ENCODE measurements at places on chromosomes 3 and 15. TPM values are rescaled to one million over a fixed set of nuclear protein-coding genes. Genes with fewer than 3 reads are reported as not detected.

- peak; percentile 65 for DNase-seq
Measured at GRCh38 chr3:152299249-152299976, 30.7 kb downstream of the MBNL1 start.

DNA sequence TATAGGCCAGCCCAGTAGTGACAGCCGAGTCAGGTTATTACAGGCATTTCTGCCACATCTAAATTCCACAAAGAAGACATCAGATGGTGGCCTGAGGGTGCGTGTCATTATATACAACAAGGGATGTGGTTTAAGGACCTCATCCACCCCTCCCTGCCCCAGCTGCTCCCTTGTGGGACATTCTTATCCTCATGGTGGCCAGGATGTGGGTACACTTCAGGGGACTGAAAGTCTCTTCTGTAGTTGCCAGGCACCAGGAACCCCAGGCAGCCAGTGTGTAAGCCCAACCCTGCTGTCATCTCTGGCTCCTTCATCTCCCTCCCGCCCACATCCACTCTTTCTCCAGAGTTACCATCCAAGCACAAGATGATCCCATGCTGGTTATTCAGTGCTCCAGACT lies 224.9 kb upstream of the TOPAZ1 start:
- no peak for DNase-seq

DNA sequence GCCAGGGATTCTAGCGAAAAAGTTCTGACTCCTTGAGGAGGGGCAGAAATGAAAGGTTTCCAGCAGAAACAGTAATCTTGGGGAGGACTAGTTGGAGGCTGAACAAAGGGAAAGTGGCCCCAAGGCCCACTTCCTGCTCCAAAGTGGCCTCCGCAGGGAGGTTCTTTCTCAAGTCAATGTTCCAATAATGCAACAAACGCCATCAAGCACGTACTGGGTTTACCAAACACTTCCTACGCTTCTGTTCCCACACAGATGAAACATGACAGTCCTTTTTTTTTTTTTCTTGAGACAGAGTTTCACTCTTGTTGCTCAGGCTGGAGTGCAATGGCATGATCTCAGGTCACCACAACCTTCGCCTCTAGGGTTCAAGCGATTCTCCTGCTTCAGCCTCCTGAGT lies 9.6 kb upstream of the RCCD1 start:
- no peak for DNase-seq

DNA sequence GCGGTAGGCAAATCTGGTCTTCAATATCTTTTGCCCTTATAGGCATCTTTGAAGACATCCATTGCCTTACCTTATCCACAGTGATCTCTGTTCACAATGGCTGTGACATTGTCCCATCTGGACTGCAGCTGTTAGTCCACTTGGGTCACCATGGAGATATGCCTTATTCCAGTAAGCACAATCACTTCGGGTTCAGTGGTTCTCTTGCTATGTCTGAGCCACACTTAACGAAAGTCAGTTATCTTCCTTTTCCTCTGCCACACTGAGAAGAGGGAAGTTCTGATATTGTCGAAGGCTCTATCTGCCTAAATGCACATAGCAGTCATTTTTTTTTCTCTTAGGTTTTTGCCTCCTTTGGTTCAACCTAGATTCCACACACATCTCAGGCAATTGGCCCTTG lies 119.0 kb upstream of the SATB1 start:
- DNase-seq: no peak

DNA sequence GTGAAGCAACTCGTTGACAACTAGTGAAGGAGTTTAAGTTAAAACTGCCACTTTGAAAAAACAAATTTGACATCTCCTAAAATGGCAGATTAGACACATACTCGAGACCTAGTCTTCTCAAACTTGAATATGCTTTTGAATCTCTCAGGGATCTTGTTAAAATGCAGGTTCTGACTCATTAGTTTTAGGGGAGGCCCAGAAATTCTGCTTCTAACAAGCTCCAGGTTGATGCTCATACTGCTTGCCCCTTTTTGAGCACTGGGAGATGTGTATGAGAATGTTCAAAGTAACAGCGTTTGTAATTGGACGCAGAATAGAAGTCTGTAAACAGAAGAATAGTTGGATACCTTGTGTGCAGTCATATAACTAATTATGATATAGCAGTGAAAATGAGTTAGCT lies 1.6 kb downstream of the C3orf38 start:
- DNase-seq: peak; percentile 53

The TMEM158 gene
- 24.4 TPM for total RNA-seq

GRCh38 chr3:134911586-134912548 lies 116.8 kb downstream of the EPHB1 start:
- no peak for DNase-seq

GRCh38 chr3:16866571-16866970 lies 18.2 kb upstream of the PLCL2 start:
- DNase-seq: peak; percentile 69

DNA sequence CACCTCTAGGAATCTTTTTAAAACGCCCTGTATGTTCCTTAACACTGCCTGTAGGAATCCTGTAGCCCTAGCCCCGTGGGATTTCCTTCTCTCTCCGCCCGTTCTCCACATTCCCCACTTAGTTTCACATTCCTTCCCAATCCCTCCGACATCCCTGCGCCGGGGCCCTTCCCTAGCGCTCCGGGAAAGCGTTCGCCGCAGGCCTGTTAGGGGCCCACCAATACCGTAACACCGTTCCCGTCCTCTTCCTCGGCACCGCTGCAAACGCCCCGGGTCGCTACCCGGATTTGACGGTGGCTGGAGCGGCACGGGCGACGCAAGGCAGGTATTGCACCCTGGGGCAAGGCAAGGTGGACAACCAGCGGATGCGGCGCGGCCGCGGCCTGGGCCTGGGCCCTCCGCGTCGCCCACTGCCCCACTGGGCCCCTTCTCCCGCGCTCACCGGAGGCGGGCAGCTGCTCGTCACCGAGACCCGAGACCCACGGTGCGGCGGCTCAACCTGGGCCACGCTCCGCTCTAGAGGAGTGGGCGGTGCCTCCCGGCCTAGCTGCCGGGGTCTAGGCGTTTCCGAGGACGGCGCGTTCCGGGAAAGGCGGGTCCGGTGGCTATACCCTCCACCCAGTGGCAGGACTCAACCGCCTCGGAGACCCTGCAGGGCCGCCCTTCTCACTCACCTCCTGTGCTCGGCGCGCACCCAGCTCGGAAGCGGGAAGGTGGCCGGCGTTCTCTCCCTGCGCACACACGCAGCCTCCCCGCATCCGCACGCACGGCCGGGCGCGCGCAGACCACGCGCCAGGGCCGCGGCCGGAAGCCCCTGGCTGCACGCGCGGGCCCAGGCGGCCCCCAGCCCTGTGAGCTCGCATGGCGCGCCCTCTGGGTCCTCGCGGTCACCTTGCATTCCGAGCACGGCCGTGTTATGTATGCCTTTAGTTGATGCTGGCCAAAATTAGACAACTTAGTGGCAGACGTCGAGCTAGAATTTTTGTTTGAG lies at the start of gene B3GALNT1:
TSS of gene B3GALNT1 (minus strand) at position 789 of the 991 bp plus-strand sequence. CDS start 18,595 bp downstream, outside the sequence.
- DNase-seq: peak; percentile 56

DNA sequence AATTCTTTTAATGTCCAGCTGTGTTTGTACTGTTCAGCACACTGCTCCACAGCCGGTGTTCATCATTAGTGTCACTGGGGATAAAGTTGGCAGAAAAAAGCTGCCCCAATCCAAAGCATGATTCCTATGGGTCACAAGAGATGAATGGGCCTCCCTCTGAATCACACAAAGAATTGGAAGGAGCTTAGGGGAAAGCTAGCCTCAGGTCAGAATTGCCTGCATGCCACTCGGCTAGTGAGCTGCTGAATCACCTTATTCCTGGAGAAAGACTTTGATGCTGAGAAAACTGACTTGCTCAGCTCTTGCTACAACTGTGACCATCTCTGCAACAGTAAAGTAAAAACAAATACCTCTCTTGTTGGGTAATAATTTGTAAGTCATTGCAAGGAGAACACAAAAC lies 3.5 kb downstream of the CCK start:
- DNase-seq: peak; percentile 94

The NAALADL2 gene
- 81.0 TPM for total RNA-seq

DNA sequence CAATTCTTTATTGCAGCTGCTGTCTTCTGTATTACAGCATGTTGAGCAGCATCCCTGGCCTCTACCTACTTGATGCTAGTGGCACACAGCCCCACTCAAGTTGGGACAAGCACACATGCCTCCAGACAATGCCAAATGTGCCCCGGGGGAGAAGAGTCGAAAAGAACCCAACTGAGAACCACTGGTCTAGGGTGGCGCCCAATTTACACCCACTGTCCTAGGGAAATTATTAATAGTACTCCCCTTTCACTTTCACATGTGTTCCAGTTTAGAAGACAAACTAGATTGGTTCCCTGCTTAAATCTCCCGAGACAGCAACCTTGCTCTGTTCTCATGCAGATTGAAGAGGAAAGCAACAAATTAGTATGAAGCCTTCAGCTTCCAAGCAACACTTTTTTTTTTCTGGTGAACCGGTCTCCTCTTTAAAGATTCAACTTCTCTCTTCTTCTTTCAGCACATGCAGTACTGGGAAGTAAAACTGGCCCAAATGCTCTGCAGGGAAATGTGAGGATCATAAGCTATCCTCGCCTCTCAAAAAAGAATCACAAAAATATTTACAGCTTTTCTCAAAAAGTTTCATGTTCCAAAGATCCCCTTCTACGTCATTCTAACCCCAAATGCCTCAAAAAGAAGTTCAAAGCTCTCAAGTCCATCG lies 823.9 kb upstream of the CFAP20DC start:
- DNase-seq: no peak

The ERC2 gene
- not detected for total RNA-seq

DNA sequence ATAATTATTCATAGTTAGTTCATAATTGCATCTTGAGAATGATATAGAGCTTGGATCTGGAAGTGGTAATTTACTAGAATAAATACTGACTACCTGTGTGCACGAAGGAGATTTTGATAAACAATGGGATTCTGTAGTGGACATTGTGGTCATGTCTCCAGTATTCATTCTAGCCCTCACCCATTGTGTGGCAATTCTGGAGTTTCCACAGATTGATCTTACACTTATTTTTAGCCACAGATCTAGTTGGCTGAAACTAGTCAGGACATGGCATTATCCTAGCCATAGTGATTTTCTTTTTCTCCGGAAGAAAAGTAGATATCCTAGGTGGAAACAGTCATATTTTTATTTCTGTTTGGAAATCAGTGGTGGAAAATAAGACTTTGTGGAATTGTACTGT lies 833.1 kb downstream of the NAALADL2 start:
- no peak for DNase-seq

- peak; percentile 67 for DNase-seq
Measured at GRCh38 chr3:194489736-194490612, 3.2 kb upstream of the ATP13A3 start.

The DUOXA2 gene
- not detected for total RNA-seq

DNA sequence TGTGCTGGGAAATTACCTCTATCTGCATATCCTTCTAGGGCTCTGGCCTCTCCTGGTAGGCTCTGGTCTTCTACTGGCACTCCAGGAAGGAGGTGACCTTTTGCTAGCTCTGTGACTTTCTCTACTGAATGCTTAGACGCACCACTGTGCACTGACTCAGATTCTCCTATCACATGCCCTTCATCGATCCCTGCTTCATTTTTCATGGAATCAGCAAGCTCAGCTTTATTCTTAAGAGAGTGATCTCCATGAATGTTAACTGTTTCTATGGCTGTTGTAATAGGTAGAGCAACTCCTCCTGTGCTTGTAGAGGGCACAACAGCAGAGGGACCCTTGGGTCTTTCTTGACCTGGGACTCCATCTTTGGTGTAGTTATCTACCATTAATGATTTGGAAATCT lies 106.6 kb downstream of the MAP4 start:
- no peak for DNase-seq

DNA sequence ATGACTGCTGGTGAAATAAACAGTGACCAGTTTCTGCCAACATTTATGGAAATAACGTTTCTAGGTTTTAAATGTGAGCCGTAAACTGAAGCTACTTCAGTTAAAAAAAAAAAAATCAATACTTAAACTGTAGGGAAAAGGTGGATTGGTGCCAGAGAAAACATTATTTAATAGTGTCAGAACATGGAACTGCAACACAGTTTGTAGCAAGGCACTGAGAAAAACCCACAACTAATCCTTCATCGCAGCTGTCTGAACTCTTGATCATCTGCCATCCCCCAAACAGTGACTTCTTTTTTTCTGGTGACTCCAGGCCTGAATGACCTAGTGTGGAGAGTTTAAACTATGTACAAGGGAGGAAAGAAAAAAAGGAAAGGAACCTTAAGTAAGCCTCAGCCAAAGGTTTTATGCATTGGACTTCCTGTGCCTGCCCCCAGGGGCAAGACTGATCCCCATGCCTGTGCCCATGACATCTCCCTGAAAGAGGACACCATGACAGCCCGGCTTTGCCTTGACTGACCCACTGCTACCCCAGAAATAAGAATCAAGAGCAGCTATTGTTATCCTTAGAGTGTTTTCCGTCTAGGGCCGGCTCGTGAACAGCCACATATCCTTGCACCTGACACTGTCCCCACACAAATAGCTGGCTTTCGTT lies 33.1 kb downstream of the CRTAP start:
- DNase-seq: peak; percentile 32

- DNase-seq: peak; percentile 14
Measured at GRCh38 chr3:169390271-169390670, 273.2 kb downstream of the MECOM start.

The CNTN4 gene
- total RNA-seq: not detected

GRCh38 chr3:44235604-44236484 lies 5.8 kb upstream of the TOPAZ1 start:
- peak; percentile 92 for DNase-seq

DNA sequence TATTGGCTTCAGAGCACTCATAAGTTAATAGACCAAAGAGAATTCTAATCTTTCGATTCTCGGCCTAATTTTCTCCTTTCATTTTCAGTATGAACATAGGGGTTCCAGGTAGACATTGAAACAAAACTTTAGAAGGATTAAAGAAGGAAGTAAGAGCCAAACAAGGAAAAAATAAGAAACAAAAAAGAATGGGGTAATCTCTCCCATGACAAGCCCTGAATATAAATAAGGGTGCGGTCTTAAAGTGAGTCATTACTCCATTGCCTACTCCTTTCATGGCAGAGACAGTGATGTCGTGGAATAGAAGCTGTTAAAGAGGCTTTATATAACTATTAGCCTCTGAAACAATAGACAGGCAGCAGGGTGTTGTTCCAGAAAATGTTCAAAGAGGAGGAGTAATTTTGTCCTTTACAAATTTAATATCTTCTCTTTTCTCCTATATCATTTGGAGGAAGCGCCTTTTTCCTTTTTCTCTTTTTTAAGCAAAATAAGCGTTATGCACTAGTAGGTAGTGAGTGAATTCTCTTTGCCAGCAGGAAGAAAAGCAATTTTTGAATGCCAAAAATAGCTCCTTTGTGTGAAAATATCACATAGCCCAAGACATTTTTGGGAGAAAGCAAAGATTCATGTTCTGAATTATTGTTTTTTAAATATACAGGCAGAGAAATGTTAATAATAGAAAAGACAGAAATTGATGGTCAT lies 607.9 kb upstream of the KCNMB2 start:
- DNase-seq: peak; percentile 82

The CADM2 gene
- total RNA-seq: not detected

GRCh38 chr3:171745577-171746319 lies 64.5 kb downstream of the PLD1 start:
- no peak for DNase-seq
